ENCODE measurements at places on chromosomes 5 and 9.

GRCh38 chr5:150026682-150027172 is 26.2 kb downstream of the HMGXB3 start:
- DNase-seq, result no peak

GRCh38 chr5:72692231-72692637 is 124.2 kb upstream of the TNPO1 start:
- no peak for DNase-seq

DNA sequence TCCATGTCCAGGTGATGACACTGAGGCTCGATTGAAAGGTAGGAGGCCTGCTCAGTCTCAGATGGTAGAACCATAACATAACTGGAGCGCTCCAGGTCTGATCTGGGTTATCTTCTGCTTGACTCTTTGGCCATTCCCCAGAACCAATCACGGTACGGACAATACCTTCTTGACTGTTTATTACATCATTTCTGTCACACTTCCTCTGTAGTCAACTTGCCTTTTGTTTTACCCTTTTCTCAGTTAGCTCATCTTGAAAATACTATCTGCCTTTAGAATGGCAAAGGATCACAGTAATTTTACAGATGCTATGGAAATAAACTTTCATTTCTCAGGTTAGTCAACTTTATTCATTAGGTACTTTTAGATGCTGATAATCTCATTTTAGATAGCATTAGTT is 22.4 kb downstream of the GLRA1 start:
- DNase-seq, result no peak

- DNase-seq, result no peak
These were observed 78.1 kb downstream of the PHF2 start for GRCh38 chr9:93654351-93654961.

DNA sequence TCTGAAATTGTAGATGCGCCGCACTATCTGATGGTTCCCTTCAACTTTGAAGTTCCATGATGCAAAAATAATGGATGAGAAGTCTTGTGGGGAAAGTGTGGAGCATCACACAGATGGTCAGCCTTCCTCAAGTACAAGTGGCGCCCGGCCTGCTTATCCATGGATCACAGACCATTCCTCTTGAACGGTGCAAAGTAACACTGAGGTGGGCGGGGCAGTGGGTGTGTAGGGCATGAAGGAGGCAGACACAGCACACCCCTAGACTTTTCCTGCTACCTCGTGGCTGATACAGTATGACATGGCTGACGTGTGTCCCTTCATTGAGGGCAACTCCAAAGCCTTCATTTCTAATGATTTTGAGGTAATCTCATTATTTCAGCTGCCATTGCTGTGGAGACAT is 2.5 kb upstream of the GNG10 start:
- DNase-seq, result no peak

DNA sequence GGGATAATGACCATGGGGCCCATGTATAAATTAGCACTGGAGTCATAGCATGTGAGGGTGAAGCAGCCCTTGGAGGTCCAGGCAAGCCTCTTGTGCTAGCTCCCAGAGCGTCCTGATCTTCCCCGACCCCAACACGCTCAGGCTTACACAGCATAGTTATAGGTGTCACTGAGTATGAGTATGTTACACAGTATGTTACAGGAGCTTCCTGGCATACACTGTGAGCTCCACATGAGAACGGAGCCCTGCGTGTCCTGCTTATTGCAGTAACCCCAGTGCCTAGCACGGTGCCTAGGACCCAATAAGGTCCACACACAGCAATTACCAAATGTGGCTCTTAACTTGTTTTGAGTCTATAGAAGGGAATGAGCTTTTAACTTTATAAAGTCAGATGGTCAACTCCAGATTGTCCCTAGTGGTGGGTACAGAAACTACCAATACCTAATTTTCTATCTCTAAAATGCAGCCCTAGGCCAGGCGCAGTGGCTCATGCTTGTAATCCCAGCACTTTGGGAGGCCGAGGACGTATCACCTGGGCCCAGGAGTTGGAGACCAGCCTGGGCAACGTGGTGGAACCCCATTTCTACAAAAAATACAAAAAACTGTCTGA is 64.1 kb downstream of the PLAC8L1 start:
- DNase-seq, result no peak

GRCh38 chr5:54517174-54517511 is 416 bp upstream of the SNX18 start:
- DNase-seq, result no peak

- no peak for DNase-seq
These were observed 78.1 kb upstream of the ANXA1 start for GRCh38 chr9:73073337-73074175.

DNA sequence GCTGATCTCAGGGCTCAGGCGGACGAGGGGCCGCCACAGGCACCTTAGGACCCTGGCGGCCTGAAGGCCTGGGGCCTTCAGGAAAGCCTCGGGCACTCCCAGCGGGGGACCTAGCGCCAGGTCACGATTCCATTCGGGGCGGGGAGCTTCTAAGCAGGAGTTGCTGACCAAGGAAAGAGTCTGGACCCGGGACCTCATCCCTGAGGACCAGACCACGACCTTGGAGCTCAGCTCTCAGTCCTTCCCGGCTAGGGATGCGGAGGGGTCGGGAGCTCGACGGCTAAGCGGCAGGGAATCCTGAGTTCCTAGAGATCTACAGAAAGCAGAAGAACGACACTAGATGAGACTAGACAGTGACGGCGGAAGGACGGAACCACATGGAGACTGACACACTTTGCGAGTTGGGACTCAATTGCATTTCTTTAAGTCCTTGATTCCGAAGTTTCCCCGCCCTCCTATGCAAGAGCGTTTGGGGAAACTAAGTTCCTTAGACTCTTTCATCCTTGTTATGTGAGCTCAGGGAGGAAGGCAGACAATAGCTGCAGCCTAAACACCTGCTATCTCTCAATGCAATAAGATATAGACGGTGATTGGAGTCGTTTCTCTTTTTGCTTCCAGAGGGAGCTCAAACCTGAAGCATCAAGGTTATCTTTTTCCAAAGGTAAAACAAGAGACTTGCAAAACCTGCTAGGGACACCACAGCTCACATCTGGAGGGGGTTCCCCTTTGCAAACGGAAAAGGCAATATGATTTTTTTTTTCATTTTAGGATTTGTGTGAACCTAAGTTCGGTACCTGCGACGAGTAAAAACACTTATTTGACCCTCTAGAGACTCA is 9.7 kb downstream of the NR2F1-AS1 start:
- DNase-seq, result no peak

- no peak for DNase-seq
These were observed 97.8 kb upstream of the KLF4 start for GRCh38 chr9:107587191-107587963.

DNA sequence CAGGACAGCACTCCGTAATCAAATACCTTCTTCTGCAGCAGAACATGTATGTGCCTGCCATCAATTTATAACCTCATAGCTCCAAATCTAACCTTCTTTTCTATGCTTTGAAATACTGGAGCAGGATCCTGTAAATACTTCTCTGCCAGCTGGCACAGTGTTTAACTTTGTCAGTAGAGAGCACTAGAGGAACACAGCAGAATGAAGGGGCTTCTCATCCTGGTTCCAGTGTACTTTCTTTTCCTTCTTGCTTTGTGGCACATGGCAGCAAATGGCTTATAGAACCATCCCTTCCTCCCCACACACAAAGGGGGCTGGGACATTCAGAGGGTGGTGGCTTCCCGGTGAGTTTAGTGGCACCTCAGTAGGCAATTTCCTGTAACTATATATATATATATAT is 3.8 kb upstream of the FBXW11 start:
- DNase-seq, result no peak

DNA sequence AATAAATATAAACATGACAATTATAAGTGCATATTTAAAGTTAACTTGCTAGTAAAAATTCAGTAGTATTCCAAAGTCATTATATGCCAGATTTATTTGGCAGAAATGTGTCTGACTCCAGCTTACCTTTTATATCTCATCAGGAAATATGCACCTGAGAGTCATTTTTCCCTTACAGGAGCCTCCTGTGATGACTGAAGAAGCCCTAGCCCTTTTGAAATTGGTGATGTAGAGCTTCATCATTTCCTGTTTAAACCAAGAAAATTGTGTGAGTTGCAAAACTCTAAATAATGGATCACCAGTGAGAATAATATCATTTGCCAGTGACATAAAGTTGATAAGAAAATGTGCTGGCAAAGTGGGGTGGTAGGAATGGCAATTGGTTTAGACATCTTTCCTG is 42.1 kb upstream of the CTNND2 start:
- DNase-seq, result no peak

DNA sequence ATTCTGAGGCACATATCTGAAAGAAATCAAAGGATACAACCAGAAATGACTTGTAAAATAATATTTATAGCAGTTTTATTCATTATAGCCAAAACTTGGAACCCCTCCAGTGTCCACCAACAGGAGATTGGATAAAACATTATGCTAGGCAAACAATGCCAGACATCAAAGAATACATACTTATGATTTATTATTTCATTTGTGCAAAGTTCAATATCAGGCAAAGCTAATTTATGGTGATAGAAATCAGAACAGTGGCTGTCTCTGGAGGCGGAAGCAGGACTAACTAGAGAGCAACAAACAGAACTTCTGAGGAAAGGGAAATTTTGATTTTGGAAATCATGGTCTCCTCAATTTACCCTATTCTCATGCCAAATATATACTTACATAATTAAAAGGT is 193.1 kb downstream of the ICE1 start:
- no peak for DNase-seq

- peak; percentile 20 for DNase-seq
These were observed 27.6 kb downstream of the COL15A1 start for GRCh38 chr9:98971168-98971914.

DNA sequence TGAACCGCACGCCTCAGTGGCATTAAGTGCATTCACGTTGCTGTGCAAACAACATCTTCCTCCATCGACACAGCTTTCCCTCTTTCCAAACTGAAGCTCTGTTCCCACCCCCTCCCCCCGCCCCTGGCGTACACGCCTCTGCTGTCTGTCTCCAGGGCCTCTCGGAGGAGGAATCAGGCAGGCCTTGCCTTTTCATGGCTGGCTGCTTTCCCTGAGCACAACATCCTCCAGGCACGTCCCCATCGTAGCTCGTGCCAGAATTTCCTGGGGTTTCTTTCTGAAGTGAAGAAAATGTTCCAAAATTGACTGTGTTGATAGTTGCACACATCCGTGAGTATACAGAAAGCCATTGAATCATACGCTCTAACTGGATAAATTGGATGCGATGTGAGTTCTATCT is 22.3 kb upstream of the TMEM250 start:
- DNase-seq, result no peak

DNA sequence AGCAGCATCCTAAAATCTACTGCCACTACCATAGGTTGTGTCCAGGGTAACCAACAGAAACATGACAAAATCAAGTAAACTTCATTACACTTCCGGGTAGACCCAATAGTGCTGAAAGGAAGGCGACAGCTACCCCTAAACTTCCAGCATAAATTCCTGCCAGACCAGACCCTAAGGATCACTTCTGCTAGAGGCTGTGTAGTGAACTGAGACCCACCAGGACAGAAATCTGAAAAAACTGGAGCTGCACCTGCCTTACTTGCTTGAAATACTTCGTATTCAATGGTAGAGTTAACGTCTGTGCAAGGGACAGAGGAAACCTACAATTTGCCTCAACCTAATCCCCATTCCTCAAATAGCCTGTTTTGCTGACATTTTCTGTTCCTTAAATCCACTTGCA is 1.0 kb upstream of the SECISBP2 start:
- DNase-seq, result no peak

DNA sequence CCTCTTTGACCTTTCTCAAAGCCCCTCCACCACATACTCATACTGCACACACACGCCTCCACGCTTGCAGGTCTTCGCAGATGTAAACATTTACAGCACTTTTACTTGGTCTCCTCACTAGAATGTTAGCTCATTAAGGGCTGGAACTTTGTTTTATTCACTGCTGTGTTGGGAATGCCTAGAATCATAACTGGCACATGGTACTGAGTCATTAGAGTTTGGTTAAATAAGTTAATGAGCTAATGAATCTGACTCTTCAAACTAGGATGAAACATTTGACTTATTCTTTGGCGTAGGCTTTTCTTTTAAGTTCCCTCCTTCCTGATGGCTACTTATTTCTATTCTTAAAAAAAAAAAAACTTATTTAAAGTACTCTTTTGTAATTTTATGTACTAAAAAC is 28.9 kb downstream of the MAN2A1 start:
- DNase-seq, result no peak

DNA sequence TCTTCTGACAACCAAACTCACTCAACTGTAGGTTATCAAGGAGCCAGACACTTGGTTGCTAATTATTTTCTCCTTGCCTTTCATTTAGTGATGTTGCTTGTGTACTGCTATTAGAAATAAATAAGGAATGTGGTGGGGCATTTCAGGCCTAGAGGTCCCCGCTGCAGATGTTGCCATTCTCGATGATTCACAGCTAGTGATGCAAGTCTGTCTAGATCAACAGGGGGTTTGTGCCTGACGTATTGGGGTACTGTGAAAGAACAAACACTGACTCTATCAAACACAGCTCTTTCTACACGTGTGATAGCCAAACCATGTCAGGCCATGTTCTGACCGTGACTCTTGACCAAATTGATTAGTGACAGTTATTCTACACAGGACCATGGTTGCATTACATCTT is 144.7 kb downstream of the OSTF1 start:
- no peak for DNase-seq

GRCh38 chr9:115978659-115979096 is 174.9 kb upstream of the PAPPA start:
- DNase-seq, result no peak

DNA sequence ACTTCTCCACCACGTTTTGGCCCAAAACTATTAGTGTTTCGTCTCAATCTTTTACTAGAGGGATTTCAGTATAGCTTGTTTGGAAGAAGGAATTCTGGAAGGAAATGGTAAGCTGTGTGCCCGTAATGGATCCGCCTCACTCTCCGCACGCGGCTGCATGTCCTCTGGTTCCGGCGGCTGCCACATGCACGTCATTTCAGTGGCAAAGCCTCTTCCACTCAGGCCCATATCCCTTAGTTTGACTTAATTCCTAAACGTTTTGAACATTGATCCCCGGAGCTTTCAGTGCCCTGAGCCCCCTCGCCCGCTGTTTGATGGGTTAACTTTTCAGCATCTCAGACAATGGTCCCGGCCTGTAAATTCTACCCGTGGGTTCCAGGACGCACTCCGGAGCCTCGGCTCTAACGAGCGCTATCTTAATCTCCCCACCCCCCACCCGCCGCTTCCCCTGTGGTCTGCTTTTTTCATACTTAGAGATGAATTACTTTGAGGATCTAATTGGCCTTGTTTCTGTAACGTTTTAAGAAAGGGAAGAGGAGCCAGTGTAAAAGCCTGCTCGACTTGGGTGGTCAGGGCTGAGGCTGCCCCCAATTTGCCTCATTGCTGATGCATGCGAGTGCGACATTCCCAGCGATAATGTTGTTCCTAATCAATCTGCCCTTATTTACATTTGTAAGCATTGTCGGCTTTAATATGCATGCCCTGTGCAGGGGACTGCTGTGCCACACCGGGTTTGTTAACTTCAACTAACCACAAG is 4.6 kb downstream of the PTCH1 start:
- DNase-seq, result no peak

- DNase-seq, result peak; percentile 6
These were observed 1.3 kb downstream of the NR4A3 start for GRCh38 chr9:99822806-99823591.

GRCh38 chr5:41071975-41072374 is 833 bp upstream of the MROH2B start:
- no peak for DNase-seq

Measured in amniotic stem cell (primary cell).